CD4-positive, alpha-beta T cell treated with Interleukin-2 at 100 ng/mL for 4 hours (primary cell): ENCODE measurements at places on chromosomes 13 and 19.

DNA sequence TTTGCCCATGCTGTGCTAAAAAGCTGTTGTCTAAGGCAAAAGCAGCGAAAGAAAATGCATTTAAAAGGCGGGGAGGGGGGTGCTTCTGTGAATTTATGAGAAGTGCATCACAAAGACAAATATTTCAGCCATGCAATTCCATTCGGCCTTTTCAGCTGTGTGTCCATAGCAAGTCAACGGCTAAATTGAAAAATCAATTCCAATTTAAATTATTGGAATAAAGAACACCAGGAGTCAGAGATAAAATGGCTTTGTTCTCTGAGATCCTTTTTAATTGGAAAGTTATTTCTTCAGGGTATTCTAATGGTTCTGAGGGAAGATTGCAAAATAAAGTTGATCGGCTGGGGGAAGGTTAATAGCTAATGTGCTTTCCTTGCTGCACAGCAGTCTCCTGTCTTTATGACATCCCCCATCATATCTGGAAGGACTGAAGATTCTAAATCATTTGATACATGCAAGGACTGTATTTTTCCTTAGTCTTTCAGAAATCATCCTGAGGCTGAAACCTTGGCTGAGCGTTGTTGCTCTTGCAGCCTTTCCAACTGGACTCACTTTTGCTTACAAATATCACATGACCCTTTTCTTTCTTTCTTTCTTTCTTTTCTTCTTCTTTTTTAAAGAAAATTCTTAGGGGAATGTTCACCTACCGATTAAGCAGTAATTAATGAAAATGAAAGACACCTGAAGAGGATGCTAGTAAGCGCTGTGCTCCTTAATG is 647.1 kb downstream of the DACH1 start:
- no peak for DNase-seq

- no peak for DNase-seq
Observed at GRCh38 chr13:33723365-33723764, 94.6 kb upstream of the RFC3 start.

DNA sequence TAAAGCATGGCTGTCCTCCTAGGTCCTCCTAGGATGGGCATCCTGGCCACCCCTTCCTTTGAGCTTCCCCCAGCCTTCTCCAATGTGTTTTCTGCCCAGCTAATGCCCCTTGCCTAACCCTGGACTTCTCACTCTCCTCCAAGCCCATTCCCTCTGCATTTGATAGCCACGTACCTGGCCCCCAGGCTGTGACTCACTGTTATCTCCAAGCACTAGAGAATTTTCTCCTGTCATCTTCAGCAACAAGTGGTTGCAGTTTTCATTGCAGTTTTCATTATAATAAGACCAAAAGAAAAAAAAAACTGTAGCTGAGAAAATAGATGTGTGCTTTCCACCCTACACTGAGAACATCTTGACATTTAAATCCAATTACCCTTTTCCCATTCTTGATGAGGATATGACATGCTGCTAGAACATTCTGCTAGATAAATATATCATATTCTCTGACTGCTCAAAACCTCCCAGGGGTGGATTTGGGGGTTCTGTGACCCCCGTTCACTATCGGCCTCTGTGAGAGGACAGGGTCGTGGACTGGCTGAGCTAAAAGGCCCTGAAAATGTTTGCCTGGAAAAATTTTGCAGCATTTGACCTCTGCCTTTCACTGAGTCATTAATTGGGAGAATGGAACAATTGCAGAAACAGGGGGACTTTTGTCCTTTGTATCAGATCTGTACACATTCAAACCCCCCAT is 58.8 kb upstream of the KCTD15 start:
- no peak for DNase-seq

DNA sequence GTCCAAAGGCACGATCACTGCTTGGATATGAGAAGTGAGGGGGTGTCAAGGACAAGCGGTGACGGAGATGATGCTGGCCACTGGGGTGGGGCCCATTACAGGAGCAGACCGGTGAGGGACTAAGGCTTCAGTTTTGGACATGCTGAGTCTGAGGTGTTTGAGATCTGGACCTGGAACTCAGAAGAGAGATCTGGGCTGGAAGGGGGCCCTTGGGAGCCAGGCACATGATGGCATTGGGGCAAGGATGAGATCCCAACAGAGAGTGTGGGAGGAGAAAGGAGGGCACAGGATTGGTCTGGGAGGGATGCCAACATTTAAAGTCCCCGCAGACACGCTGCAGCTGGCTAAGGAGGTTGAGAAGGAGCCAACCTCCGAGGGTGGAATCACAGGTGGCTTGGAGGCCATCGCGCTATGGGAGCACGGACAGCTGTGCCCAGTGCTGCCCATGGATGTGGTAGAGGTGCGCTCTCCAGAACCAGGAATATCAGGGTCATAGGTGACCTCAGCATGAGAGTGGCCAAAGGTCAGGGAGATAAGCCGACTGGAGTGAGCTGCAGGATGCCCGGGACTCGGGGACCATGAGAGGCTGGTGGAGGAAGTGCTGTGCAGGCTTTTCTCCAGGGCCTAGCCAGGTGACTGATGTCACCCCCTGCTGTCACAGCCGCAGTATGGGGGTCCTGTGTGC is 21.8 kb downstream of the DHRS12 start:
- no peak for DNase-seq

DNA sequence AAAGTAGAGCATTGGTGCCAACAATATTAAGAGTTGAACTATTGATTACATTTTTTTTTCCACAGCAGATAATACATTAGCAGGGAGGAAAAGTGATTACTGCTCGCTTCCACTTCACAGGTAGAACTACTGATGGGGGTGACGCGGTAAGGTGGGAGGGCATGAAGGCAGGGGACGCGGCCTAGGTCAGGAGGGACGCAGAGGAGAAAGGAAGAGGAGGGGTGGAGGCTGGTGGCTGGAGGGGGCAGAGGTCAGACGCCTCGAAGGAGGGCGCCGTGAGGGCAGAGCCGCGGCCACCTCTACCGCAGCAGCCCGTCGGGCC is 287 bp upstream of the B3GLCT start:
- DNase-seq: no peak

DNA sequence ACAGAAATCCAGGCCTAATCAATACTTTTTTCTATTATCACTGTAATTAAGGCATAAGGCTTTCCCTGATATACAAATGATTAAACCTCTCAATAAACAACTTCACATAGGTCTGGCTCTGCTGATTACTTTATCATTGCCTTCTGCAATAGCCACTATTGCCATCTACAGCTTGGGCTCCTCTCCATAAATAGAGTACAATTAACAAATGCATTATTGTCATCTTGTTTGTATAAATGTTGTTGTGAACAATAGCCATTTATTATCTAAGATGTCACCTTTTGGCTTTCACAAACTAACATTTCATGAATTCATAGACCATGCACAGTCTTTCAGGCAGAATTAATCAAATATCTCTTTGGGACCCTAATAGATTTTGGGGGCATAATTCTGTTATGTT is 53.3 kb downstream of the NHLRC3 start:
- no peak for DNase-seq

DNA sequence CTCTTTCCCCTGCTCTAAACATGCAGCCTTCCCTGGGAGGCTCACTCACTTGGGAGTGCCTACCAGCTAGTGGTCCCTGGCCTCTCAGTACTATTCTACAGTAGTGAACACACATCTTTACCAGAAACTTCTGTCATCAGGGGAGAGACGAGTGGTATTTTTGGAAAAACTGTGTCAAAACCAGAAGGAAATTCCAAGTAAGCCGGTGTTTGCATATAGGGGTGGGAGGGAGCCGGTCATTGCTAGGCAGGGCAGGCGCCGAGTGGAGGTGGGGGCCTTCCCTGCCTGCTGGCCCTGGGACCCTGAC is 7.0 kb downstream of the RPS9 start:
- no peak for DNase-seq

- no peak for DNase-seq
Observed at GRCh38 chr19:10001899-10002298, 8.4 kb downstream of the COL5A3 start.

GRCh38 chr13:30615866-30616541 is 1.7 kb upstream of the USPL1 start:
- peak; percentile 39 for DNase-seq

DNA sequence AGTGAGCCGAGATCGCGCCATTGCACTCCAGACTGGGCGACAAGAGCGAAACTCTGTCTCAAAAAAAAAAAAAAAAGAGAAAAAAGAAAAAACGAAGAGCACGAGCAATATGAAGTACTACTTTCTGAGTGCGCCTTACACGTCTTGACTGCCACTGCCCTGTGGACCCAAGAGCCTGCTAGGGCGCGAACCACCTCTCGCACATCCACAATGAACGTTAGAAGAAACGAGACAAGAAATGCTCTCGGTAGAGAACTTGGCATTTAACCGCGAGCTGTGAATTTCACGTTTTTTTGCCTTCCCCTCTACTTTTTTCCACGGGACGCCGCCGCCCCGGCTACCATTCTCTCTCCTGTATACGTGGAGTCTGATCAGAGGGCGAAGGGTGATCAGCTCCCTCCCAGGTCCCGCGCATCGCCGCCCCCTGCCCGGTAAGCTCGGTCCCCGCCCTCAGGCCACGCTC is 454 bp downstream of the TIMM44 start:
- no peak for DNase-seq

GRCh38 chr13:74573654-74574053 is 439.4 kb upstream of the KLF12 start:
- no peak for DNase-seq

DNA sequence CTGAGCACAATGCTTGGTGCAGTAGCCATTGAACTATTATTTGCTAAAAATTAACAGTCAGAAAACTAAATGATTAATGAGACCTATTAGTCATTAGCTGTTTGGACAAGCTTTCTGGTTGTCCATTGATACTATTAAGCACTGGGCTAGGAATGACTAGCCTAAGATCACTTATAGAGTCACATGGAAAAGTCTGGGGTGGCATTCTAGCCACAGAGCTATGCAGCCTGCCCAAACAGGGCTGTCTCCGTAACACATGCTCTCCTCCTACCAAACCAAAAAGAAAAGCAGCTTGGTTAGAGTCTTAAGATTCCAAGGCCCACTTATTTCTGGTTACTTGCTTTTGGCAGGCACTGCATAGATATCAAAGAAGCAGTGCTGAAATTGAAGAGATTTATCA is 193.5 kb upstream of the NBEA start:
- DNase-seq: no peak

- DNase-seq: no peak
Observed at GRCh38 chr13:27283906-27284493, 13.4 kb downstream of the RASL11A start.

- DNase-seq: no peak
Observed at GRCh38 chr19:19533841-19534240, 4.2 kb upstream of the CILP2 start.

GRCh38 chr13:80361298-80361697 is 20.4 kb upstream of the SPRY2 start:
- no peak for DNase-seq

GRCh38 chr13:110305949-110306339 is 1.0 kb downstream of the COL4A1 start:
- no peak for DNase-seq

- DNase-seq: no peak
Observed at GRCh38 chr13:73536865-73537264, 478.1 kb downstream of the KLF5 start.

DNA sequence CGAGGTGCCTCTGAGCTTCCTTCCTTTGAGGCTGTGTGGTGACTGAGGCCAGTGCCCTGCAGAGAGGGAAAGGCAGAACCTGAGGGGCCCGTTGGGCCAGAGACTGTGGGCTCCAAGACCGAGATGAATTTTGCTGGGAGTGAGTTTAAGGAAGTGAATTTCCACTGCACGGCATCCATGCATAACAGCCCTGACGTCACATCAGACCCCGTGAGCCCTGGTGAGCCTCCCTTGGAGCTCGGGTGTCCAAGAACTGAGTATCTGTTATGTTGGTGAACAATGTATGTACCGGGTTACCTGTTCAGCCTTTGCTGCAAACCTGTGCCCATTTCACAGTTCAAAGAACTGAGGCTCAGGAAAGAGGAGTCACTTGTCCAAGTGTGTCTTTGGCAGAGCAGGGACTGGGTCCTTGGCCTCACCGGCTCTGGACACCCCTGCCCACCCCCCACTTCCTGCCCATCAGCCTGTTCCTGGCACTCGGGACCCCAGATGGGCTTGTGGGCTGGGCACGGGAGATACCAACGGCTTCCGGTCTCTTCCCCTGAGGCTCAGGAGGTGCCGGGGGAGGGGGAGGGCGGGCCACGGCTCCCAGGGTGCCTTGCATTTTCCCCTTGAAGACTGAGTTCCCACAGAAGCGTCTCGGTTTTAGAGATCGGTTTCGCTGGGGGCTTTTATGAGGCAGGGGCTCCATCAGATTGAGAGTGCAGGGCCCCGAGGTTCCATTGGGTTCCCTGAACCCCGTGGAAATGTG is 33.7 kb downstream of the NFILZ start:
- peak; percentile 22 for DNase-seq

GRCh38 chr13:113542751-113543424 is 41.7 kb upstream of the TFDP1 start:
- DNase-seq: no peak

DNA sequence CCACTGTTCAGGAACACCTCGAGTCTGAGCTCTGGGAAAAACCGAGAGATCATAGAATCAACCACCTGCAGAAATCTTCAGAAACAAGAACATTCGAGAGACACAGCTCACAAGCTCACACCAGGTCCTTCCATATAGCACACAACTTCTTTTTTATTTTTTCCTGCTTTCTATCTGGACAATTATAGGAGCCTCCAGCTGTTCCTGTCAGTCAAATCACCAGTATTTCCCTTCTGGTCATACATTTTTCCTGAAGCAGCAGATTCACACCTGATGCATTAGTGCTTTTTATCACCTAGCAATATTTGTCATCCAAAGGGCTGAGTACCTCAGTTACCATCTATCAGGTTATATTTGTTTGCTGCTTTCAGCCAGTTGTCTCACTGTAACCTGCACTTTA is 323.5 kb downstream of the FOXO1 start:
- DNase-seq: no peak

DNA sequence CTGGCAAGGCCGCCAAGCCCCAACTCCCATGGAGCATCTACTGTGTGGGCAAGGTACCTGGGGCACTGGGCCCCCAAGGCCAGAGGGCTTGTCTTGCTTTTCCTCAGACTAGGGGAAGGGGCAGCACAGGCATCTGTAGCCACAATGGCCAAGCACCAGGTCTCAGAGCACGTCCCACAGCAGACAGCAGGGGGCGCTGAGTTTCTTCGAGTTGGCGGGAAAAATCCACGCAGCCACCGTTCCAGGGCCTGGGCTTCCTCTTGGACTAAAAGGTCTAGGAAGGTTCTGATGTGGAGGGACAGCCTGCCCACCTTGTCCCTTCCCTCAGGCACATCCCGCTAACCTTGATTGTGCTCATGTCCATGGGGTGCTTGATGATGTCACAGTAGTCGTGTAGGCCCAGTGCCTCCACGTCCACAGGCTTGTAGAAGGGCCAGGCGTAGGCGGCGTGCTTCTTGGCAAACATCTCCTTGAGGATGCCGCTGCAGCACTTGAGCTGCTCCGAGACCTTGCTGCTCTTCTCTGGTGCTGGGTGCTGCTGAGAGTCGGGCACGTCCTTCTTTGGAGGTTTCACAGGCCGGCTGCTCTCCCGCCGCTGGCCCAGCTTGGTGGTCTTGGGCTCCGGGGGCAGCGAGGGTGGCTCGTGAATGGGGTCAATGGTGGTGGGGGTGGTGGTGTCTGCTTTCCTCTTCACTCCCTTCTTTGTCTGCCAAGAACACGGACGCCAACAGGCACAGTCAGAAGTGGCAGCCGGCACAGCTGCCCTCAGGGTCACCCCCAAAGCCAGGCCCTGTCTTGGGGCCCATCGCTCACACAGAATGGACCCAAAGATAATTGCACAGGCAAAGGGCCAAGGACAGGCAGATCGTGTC is 32.0 kb upstream of the EPHX3 start:
- peak; percentile 67 for DNase-seq

GRCh38 chr19:12953799-12954611 is 3.0 kb downstream of the GADD45GIP1 start:
- no peak for DNase-seq
